ENCODE measurements at places on chromosomes 3 and 15.
A peak's percentile ranks its signal among the peaks of the same experiment; 100 is the strongest.

GRCh38 chr15:86876387-86876944 is 796.8 kb downstream of the AGBL1 start:
- DNase-seq, result no peak

- no peak for DNase-seq
These were observed 33.5 kb downstream of the ALS2CL start for GRCh38 chr3:46660003-46660402.

DNA sequence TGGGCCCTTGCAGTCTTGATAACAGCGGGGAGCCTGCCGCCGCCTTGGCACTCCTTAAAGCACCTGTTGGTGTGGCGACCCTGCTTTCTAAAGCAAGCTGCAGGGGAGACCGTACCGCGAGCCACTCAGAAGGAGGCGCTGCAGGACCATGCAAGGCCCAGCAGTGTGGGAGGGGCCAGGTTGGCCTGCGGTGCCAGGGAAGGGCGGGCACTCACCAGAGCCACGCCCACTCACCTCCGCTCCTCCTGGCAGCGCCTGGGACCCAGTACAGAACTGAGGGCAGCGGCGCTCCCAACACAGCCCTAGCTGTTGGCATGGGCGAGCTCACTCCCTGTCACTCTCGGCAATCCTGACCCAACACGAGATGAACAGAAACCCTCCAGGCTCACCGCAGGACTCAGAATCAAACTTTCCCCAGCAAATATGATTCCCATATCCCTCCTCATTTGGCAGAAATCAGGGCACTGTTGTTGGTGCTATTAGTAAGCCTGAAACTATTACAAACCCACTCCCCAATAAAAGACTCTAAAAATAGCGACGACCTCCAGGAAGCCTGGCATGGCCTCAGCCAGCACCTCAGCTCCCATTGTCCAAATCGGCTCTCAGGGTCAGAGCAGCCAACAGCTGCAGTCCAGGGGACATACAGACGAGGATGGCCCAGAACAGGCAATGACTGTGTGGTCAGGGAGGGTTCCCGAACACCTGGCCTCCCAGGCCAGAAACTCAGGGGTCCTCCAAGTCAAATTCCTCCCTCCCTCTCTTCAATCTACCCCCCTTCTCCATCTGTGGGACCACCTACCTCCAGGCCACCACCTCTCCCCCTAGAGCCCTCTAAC is 77.2 kb downstream of the TBC1D2B start:
- peak; percentile 90 for DNase-seq

DNA sequence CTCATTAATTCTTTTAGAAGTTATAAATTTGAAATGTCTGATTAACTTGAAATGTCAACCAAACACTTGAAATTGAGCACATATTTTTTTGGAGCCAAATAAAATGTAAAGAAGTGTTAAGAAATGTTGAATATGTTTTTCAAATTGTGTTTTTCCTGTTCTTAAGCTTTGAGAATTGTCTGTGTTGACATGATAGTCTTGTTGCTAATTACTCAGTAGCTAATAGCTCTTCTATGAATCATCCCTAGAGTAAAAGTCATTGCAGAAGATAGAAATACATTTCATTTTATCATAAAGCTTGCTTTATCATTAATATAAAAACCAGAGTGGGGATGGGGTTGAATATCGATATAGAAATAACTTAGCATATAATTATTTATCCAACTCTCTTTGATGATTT is 41.9 kb upstream of the ABHD10 start:
- no peak for DNase-seq

DNA sequence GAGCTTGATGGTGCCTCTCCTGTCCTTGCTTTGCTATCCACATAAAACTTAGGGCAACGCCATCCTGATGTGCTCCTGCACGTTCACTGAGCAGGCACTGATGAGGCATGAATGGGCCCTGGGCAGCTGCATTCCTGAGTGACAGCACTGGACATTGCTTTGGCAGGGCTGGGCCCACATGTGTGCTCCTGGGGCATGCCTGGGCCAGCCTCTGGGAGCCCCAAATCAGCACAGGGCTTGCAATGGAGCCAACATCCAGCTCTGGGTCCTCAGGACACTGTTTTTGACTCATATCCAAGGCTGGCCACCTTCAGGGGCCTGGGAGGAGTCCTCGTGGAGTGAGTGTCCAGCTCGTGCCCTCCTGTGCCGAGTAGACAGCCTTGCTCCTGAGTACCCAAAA is 5.9 kb upstream of the TKT start:
- DNase-seq, result no peak

GRCh38 chr15:39479911-39480310 is 101.0 kb upstream of the THBS1 start:
- DNase-seq, result no peak

- DNase-seq, result peak; percentile 57
These were observed 238.4 kb upstream of the MDFIC2 start for GRCh38 chr3:70550723-70551319.

- peak; percentile 13 for DNase-seq
These were observed 108.2 kb upstream of the PROK2 start for GRCh38 chr3:71893122-71893521.

GRCh38 chr3:146196789-146197188 is 35.8 kb upstream of the PLOD2 start:
- no peak for DNase-seq

- no peak for DNase-seq
These were observed 10.0 kb upstream of the SRP14 start for GRCh38 chr15:40048926-40049475.

DNA sequence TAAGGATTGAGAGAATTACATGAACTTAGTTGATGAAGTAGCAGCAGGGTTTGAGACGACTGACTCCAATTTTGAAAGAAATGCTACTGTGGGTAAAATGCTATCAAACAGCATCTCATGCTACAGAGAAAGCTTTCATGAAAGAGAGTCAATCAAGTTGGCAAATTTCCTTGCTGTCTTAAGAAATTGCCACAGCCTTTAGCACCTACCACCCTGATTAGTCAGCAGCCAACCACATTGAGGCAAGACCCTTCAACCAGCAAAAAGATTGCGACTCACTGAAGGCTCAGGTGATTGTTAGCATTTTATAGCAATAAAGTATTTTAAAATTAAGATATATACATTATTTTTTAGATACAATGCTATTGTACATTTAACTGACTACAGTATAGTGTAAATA is 80.9 kb downstream of the RAP2B start:
- DNase-seq, result no peak

DNA sequence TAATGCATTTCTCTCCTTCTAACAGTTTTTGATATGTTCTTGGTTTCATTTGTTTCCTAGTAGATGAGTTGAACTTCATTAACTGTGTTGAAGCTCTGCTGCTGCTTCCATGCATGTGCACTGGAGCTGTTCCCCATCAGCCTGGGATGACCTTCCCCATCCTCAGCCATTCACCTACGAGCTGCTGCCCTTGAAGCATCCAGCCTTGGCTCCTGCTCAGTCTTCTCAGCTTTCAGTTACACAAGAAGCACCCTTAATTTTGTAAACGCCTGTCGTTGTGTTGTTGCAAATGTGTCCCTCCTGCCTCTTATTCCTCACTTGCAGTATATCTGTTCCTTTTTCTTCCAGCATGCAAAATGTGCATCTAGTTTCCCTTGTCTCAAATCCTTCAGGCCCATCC is 8.5 kb upstream of the ZXDC start:
- no peak for DNase-seq

GRCh38 chr15:66707310-66708082 is 5.5 kb downstream of the SMAD6 start:
- DNase-seq, result no peak

- no peak for DNase-seq
These were observed 215.6 kb downstream of the LPP start for GRCh38 chr3:188369526-188369925.

GRCh38 chr3:1783995-1784394 is 314.7 kb upstream of the CNTN4 start:
- DNase-seq, result no peak

GRCh38 chr3:134028486-134029255 is 1.1 kb downstream of the SLCO2A1 start:
- no peak for DNase-seq

DNA sequence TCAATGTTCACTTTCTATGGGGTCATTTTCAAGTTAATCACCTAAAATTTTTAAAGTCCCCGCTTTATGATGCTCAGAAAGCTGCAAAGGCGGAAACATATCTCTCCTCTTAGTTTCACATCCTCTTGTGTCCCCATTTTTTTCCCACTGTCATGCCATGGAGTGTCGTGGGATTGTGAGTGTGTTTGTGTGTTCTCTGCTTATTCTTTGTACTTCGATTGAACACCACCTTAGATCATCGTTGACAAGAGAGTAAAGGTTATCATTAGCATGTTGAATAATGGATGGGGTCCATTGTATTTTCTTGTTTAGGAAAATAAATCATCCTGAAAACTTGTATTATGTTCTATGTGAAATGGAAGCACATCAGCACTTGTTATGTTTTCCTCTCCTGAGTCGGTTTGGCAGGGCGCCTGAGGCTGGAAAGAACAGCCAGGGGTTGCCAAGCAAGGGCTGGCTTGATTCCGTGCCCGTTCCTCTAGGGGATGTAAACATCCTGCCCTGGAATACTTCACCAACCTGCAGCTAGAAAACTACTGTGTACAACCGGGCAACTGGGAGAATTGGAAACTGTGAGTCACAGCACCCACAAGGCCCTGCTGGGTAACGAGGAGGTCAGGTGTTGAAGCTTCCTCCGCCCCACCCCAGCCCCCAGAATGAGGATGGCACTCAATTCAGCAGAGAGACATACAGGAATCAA is 67.2 kb downstream of the EIF4E3 start:
- no peak for DNase-seq

GRCh38 chr3:89025185-89025584 is 82.2 kb upstream of the EPHA3 start:
- no peak for DNase-seq

DNA sequence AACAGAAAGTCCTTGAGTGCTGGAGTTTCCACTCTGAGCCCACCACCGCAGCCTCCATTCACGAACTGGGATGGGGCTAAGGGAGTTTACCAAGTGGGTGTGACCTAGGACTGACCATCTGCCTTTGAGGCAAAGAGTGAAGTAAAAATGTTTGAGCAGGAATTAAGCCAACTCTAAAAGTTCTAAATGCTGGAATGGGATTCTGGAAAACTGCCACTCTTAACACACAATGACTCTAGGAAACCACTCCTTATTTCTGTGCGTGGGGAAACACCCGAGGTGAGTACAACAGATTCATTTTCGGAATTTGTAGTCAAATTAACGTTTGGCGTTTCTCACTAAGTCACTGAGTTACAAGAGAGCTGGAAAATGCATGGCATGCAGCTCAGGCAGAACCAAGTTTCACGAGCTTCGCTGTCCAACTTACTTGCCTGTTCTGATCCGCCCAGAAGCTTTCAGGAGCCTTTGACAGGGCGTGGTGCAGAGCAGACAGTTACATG is 31.6 kb downstream of the ISL2 start:
- no peak for DNase-seq

DNA sequence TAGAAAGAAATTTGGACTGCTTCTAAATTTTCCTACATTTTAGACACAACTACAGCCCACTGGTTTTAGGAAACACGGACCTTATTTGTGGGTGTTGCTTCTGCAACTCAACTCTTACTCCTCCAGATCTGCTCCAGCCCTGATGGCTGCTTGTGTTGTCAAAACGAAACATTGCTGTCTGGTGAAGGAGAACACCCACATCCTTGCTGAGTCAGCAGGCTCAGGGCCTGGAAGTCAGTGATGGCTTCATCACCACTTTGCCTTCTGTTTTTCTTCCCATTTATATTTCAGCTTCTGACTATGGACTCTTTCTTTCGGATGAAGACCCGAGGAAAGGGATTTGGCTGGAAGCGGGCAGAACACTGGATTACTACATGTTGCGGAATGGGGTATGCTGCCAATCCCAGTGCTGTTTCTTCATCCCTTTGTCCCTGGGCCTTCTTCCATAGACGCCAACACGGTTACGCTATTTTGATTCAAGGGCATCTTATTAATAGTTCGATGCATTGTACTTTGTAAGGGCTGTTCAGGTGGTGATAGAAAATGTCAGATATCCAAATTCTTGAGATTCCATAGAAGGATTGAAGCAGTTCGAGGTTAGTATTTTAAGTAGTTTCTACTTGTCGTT is 392.6 kb upstream of the TPM1 start:
- DNase-seq, result no peak

- DNase-seq, result no peak
These were observed 848.8 kb upstream of the GBE1 start for GRCh38 chr3:82610236-82610635.

DNA sequence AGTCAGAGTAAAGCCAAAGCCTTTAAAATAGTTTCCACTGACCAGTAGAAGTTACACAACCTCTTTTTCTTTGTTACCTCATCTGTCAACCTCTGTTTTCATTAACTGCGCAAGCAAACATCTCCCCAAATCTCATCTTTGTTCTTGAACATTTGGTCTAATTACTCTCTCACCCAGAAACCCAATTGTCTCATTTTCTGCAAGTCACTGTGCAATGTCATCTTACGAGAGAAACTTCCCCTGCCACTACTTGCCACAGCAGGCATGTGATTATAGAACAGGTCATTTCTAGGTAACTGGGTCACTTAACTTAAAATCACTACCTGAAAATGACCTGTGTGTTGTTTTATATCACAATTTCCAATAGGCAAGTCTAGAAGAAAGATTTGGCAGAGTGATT is 159.4 kb downstream of the SI start:
- no peak for DNase-seq

- DNase-seq, result no peak
These were observed 22.3 kb downstream of the NCEH1 start for GRCh38 chr3:172688588-172688987.

- DNase-seq, result no peak
These were observed 82.6 kb downstream of the ARHGAP31 start for GRCh38 chr3:119376758-119377157.

DNA sequence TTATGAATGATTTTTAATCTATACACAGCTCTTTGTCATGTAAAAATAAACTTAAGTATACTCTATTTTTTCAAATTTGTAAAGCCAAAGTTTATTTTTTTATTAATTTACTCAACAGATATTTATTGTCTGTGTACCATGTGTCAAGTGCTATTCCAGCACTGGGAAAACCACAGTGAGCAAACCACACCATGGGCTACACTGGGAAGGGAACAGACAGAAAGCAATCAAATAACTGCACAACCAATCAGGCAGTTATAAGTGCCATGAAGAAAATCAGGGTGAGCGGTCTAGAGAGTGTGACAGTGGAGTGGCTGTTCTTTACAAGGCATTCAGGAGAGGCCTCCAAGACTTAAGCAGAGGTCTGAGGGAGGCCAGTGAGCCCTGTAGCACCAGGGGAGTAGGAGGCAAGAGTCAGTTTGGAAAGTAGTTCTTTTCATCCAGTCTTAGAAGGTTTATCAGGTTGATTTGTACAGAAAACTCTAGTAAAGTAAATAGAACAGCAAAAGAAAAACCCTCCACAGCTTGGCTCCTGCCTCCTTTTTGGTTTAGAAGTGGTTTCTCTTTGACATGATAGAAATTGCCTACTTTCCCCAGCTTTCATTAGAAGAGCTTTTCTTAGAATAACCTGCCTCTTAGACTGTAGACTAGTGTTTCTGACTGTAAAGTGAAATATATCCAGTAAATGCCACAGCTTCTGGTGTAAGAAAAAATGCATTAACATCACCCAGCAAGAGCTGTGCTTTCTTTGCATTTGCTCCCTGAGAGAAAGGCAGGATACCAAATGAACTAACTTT is 13.7 kb downstream of the EIF2AK4 start:
- DNase-seq, result no peak
